Stromal cell of bone marrow (primary cell): ENCODE measurements at places on chromosomes 16 and 17.

- no peak for DNase-seq
These were observed 6.4 kb upstream of the ARHGAP27 start for GRCh38 chr17:45438931-45439610.

- DNase-seq, result peak; percentile 90
These were observed 722 bp upstream of the TIMP2 start for GRCh38 chr17:78925662-78926555.

- no peak for DNase-seq
These were observed 108.1 kb downstream of the AXIN2 start for GRCh38 chr17:65453204-65453931.

DNA sequence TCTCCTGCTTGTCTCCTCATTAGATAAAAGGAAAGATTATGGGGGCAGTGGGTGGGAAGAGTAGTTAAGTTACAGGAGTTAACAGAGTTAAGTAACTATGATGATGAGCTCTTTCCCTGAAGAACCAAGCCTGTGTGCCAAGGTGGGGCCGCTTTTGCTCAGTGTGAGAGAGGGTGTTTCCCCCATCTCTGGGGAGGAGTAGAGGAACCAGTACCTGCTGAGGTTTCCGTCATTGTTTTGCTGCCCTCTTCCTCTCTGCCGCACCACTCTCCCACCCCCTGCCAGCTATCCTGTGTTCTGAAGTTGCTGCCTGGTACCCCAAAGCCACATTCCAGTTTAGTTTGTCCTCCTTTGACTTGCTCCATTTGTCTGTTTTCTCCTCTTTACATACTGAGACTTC is 20.8 kb upstream of the KRT10 start:
- no peak for DNase-seq

GRCh38 chr17:78038748-78039288 is 80.3 kb downstream of the TNRC6C start:
- no peak for DNase-seq

- DNase-seq, result no peak
These were observed 5.5 kb downstream of the CCDC182 start for GRCh38 chr17:57739402-57740234.

DNA sequence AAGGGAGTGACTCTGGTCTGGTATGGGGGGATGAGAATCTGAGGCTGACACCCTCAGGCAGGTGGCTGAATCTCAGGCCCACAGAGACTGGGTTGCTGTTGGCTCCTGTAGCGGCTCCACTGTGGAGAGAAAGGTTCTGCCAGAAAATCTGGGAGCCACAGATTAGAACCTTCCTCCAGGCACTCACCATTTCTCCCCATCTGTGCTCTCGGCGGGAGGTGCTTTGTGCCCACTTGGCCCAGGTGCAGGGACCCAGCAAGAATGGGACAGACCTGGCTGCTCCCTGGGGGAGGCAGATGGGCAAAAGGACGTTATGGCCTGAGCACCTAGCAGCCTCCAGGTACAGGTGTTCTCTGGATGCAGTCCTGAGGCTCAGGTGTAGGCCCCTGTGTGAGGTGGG is 20.1 kb downstream of the RAB11FIP3 start:
- DNase-seq, result no peak

GRCh38 chr16:5015351-5015750 is 18.4 kb downstream of the NAGPA start:
- no peak for DNase-seq

GRCh38 chr17:81121841-81122733 is 43.2 kb upstream of the PVALEF start:
- DNase-seq, result no peak

- no peak for DNase-seq
These were observed 4.6 kb upstream of the GAN start for GRCh38 chr16:81310045-81310644.

GRCh38 chr16:66858740-66859396 is 14.7 kb downstream of the CA7 start:
- no peak for DNase-seq

- no peak for DNase-seq
These were observed at the start of gene ZNF385C for GRCh38 chr17:42097691-42098631. Gene ZNF385C (minus strand): TSS chr17:42098473. CDS start chr17:42063056, 35,417 bp downstream.

- DNase-seq, result no peak
These were observed 232.4 kb downstream of the IRX3 start for GRCh38 chr16:54053891-54054820.
